ENCODE measurements at places on chromosomes 4 and X.

GRCh38 chrX:19832191-19832965, 55.0 kb downstream of the SH3KBP1 start:
- no peak for DNase-seq

- DNase-seq, result no peak
These were observed 163.5 kb upstream of the GYPA start for GRCh38 chr4:144304025-144304424.

- DNase-seq, result no peak
These were observed 29.0 kb upstream of the BCLAF3 start for GRCh38 chrX:20019672-20020365.

- DNase-seq, result no peak
These were observed 1496.7 kb downstream of the TECRL start for GRCh38 chr4:62912531-62912930.

DNA sequence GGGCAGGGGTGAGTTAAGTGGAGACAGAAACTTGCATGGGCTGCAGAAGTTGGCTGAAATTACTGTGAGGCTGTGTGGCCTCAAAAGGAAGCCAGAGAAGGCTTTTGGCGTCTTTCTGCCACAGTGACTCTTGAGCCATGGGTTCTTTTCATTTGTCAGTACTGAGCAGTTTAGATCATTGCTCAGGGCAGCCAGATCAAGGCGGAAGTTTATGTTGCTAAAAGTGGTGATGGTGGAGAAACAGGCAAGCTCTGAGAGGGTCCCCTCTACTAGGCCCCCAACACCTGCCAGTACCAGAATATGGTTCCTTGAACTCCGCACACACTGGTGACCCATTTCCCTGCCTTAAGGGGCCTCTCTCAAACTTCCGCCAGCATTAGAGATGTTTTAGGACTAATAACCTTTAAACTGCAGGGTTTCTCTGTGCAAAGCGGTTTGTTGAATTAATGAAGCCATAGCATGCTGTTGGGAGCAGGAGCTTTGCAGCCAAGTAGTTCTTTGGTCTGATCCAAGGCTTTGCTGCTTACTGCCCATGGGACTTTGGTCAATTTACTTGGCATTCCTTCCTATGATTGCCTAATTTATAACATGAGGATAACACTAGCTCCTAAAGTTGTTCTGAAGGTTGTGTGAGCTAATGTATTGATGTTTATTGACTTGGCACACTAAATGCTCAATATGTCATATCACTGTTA, 34.5 kb downstream of the RNF175 start:
- DNase-seq, result no peak

DNA sequence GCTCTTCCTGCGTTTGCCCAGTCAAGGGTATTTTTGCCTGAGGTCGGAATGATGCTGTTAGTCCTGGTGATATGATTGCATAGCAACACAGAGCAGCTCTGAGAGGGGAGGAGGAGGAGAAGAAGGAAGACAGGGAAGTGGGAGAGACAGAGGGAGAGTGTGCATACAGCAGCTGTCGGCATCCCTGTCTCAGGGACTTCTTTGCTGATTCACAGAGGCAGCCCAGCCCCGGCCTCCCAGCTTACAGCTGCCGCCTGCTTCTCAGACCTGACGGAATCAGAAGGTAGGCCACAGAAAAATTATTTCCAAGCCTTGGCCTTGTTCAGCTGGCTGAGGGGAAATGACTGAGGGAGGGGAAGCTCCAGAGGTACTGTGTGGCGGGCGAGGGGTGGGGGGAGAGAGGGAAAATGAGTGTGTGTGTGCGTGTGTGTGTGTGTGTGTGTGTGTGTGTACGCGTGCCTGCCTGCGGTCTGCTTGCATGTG, 319 bp downstream of the DRP2 start:
- DNase-seq, result no peak

GRCh38 chr4:109238746-109239145, 63.7 kb downstream of the COL25A1 start:
- DNase-seq, result no peak

GRCh38 chr4:124505211-124505610, 207.3 kb downstream of the ANKRD50 start:
- no peak for DNase-seq

- no peak for DNase-seq
These were observed 35.0 kb upstream of the MXD4 start for GRCh38 chr4:2296631-2297601.

- DNase-seq, result no peak
These were observed 134.1 kb upstream of the GUCY1A1 start for GRCh38 chr4:155532373-155533085.

GRCh38 chrX:101078716-101079598, at the start of gene TMEM35A:
TSS of gene TMEM35A (plus strand) at chrX:101078879. CDS start at chrX:101079003, 124 bp downstream.
- peak; percentile 38 for DNase-seq

DNA sequence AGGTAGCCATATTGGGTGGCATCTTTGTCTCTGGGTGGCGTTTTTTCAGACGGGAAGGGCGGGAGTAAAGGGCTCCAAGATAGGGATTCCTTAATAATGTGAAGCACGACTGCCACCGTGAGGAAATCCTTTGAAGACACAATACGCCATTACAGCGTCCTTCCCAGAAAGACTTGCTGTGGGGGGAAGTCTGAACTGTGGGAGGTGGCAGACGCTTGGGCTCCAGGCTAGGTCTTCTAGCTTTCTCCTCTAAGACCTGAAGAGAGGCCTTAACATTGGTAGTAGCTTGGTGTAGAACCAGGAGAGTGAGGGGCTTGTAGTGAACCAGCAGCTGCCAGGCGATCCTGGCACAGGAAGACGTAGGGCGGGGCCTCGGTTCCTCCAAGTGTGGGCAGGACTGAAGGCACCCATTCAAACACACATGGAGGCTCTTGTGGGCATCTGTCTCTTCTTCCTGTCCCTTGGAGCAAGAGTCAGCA, 197.3 kb downstream of the OR13H1 start:
- DNase-seq, result peak; percentile 90
